ENCODE measurements at places on chromosomes 5 and 9. TPM values are rescaled to one million over a fixed set of nuclear protein-coding genes. Genes with fewer than 3 reads are reported as not detected.

- DNase-seq, result no peak
Measured at GRCh38 chr9:132802121-132802795, 75.8 kb downstream of the AK8 start.

LCN10 gene
- 0.12 TPM for polyA plus RNA-seq

- no peak for DNase-seq
Measured at GRCh38 chr5:163478126-163478981, 17.9 kb downstream of the HMMR start.

PHF24 gene
- 0.27 TPM for polyA plus RNA-seq

GRCh38 chr5:178555771-178556211 lies 34.4 kb downstream of the COL23A1 start:
- DNase-seq, result no peak

DNA sequence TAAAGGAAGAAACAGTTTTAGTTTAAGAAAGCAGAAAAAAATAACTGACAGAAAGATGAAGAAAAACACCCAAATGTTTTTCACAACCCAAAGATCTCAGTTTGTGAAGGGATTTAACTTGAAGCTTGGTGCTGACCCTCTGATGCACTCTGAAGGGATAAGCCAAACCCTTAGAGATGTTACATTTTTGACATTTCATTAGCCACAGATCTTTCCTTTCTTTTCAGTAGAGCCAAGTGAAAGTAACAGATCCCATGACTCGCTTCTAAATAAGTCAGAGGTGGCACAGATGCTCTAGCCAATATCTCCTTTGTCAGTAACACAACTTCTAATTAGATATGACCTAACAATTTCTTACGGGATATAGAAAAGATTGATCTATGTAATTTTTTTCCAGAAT lies 394.5 kb upstream of the EDIL3 start:
- no peak for DNase-seq

DNA sequence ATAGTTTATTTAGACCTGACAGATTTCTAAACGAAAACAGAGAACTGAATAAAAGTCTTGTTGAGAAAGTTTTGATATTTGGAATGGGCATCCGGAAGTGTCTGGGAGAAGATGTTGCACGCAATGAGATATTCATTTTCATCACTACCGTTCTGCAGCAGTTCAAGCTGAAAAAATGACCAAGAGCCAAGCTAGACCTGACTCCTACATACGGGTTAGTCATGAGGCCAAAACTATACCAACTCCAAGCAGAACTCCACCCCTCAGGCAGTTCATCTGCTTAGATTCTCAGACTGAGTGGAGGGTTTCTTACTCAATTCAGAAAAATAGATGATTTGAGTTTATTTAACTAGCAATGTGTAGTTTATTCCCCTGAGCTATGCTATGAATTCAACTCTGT lies 95.4 kb upstream of the ANXA1 start:
- no peak for DNase-seq

LRRC26 gene
- 0.49 TPM for polyA plus RNA-seq

DNA sequence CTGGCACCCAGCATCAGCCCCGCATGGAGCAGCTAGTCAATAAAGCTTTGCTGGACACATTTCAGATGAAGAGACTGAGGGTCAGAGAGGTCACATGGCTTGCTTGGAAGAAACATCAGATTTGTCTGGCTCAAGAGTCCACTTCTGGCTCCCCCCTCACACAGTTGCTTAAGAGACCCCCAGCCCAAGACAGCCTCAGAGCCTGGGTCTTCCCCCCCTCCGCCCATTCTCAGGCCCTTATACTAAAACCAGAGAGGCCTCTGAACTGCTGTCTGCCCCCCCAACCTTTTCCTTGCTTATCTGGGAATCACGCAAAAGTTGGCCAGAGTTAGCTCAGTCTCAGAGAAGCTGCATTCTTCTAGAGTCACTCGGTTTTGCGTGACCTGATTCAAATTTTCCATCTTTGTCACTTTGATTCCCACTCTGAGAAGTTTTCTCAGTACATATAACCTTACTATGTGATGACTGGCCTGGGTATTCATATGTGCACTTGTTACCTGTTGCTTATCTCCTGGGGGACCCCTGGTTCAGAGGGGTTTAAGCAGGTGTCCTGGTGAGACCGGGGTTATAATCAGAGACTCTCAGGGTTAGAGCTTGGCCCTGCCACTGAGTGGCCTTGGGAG lies 145.4 kb upstream of the IER5L start:
- DNase-seq, result no peak

DNA sequence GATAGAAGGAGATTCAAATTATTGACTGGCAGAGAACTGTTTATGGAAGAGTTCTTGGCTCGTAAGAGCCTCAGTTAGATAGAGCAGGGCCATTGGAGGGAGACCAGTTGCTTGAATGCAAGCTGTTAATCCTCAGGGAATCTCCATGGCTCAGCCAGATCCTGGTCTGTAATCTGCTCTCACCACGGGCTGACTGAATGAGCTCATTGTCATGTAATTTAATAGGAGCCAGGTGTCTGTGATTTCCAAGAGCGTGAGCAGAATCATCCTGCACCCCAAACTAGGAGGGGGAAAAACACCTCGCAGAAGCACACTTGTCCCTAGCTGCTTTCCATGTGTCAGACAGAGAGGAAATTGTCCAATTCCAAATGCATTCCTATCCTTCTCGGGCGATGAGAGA lies 19.1 kb upstream of the KCNMB1 start:
- no peak for DNase-seq

C5orf22 gene
- 21.9 TPM for polyA plus RNA-seq

DNA sequence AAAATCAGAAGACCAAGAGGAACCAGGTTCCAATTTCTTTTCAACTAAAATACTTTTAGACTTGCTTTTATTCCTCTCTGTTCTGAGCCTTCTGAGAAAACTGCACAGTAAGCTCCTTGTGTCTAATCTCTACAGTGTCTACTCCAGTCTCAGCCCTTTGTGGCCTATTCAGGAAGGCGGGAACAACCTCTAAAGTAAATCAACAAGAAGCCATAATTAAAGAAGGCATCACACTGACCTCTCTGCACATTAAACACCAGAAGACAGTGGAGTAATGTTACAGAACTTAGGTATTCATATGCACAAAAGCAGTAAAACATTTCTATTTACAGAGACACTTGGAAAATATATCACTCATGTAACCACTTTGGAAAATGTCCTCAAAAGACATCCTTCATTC lies 14.9 kb downstream of the XPA start:
- no peak for DNase-seq

OLFM1 gene
- polyA plus RNA-seq, result 14.6 TPM

DNA sequence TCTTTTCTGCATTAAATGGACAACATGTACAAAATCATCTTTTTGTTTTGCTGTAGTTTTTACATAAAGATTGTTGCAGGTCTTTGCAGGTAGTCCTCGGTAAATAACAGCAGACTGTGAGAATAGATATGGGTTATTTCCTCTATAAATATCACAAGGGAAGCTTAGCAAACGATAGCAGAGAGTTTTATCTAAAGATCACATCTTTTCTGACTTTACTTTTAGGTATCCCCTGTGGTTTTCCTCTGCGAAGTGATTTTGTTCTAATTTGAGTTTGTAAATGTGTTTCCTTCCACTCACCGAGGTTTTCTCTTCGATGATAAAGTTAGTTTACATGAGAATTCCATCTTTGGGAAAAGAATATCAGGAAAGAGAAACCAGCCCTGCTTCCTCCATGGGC lies 109.6 kb downstream of the EGFLAM start:
- no peak for DNase-seq

GTF2H2 gene
- 25.8 TPM for polyA plus RNA-seq

SPINK5 gene
- polyA plus RNA-seq, result 1.2 TPM

AGXT2 gene
- not detected for polyA plus RNA-seq
